ENCODE measurements at places on chromosomes 5 and 9.

DNA sequence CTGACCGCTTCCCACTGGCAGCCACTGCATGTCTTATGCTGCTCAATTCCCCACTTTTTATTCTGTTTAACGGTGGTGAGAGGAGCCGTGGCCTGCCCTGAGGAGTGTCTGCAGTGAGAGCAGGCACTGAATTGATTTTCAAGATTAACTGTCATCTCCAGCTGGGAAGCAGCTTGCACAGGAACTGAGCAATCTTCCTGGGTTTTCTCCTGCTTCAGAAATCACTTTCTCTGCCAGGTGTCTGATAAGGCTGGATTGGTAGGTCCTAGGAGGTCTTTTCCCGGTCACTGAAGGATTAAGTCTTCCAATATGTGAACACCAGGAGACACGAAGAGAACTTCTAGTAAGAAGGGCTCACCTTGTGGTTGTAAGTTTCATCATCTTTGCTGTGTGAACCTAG is 181.1 kb upstream of the RAD23B start:
- DNase-seq = no peak

DNA sequence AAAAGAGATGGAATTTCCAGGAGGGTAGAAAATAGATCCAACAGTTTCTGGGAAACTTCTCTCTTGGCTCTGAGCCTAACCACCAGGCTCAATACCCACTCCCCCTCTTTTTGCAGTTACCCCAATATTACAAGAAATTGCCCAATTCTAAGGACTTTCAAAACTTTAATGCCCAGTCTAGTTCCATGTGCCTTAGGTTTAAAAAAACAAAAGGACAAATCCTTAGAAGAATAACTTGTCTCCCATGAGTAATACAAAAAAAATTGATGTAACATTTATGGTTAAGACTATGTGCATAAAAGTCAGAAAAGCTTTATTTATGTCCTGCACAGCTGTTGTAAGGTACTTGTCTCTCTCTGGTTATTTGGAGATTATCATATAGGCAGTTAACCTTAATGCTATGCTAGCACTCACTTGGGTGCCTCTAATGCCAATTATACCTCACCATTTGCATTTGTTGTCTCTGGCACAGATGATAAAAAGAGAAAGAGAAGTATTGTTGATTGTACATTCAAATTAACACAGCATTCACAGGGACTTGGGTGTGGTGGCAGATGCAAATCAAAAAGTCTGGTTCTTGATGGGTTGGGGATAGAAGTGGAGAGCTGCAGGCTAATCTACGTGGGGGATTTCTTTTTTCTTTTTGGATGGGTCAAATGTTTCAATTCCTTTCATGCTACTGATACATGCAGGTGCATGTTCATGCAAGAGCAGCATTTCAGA is 159.4 kb downstream of the PIK3R1 start:
- DNase-seq = no peak

GRCh38 chr9:83583151-83584014 is 39.6 kb upstream of the IDNK start:
- no peak for DNase-seq

- no peak for DNase-seq
These were observed 64.6 kb downstream of the SH3TC2 start for GRCh38 chr5:148998174-148998797.

DNA sequence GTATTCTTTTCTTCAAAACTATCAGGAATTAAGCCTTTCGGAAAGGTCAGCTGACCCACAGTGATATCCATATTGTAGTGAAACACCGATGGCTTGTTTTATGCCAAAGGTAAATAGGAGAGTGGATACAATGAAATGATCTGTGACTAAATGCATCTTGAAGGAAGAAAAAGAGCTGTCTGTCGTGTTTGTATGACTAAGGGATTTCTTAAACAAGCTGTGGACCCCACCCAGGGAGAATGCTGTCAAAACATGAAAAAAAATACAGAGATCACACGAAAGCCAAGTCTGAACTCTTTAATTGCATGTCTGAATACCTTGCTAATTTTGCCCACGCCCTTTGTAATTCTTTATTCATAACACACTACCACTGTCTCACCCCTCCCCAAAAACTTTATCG is 286.4 kb upstream of the WWC1 start:
- no peak for DNase-seq

GRCh38 chr9:133647765-133648469 is 11.8 kb downstream of the DBH start:
- DNase-seq = no peak

- DNase-seq = no peak
These were observed 21.9 kb downstream of the ABITRAM start for GRCh38 chr9:108956022-108956630.

DNA sequence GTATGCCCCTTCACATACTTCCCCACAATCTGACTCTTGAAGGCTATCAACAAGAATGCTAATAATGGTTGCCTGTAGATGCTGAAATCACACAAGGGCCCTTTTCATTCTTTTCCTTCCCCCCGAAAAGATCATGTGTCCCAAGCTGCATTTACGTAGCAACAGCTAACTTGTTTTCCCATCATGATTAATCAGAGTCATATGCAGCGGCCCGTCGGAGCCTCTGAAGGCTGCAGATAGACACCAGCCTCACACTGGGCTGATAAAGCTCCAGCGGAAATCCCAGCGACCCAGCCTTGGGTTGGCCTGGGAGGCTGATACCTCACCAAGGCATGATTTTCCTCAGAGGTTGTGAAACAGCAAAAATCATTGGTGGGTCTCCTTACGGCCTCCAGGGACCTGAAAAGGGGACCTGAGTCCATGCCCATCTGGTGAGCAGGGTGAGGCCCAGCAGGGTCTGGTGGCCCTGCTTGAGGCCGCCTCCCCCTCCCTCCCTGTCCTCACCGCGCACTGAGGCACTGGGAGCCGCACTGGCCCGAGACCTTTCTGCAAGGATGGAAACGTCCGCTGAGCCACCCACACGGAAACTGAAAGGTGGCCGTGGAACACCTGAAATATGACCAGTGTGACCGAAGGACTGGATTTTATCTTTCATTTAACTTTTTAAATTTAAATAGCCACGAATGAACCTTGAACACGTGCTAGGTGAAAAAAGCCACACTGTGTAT is 114.2 kb upstream of the PHYKPL start:
- no peak for DNase-seq

- no peak for DNase-seq
These were observed 1086.5 kb downstream of the NR2F1-AS1 start for GRCh38 chr5:92494508-92494907.

- DNase-seq = no peak
These were observed 78.4 kb upstream of the IL7R start for GRCh38 chr5:35778259-35778769.

- DNase-seq = no peak
These were observed 337.5 kb downstream of the ZNF608 start for GRCh38 chr5:124408738-124409453.

GRCh38 chr5:73997960-73998359 is 372.0 kb downstream of the ARHGEF28 start:
- no peak for DNase-seq

GRCh38 chr5:177269976-177270375 is 33.5 kb downstream of the RAB24 start:
- no peak for DNase-seq

- no peak for DNase-seq
These were observed at the start of gene PCDHGB1 for GRCh38 chr5:141349917-141350619. TSS of gene PCDHGB1 (plus strand) at chr5:141350099. CDS start at chr5:141350261, 162 bp downstream.

DNA sequence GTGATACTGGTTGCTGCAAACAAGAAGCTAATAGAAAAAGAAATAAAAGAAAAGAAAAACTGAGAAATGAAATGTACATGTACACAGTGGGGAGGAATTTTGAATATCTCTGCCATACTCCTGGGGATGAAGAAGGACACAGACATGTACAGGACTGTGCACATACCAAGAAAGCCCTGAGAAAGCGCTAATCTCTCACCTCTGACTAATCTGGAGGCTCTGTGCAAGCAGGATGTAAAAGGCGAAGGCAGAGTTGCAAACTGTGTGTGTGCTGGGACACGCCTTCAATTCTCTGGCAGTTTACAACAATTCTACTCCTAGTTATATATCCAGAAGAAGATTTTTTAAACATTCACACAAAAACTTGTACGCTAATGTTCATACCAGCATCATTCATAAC is 211.4 kb downstream of the KIAA0825 start:
- no peak for DNase-seq

DNA sequence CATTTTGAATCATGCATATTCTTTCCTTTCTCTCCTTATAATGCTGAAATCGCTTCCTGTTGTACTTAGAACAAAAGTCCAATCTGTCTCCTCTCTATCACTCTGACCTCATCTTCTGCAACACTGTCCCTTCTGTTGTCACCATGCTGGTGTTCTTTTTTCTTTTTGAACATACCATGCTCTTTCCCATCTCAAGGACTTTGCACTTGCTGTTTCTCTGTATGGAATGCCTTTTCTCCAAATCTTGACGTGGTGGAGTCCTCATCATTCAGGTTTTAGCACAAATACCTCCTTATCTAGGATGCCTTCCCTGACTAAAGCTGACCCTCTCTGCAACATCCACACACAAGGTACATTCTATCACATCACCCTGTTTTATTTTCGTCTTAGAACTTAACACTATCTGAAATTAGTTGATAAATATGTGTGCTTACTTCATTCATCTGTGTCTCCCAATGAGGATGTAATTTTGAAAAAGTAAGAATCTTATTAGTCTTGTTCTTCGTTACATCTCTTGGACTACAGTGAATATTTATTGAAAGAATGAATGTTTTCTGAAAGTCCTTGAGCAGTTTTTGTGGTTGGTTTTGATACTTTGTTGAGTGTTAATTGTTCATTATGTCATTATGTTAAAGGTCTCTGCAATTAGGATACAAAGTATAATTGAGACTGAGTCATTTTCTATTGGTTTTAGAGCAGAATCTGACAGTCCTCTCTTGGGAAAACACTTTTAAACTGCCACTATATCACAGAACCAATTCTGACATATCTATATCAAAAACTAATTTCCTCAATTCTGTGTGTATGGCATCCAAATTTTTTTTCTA is 145.3 kb upstream of the RASA1 start:
- no peak for DNase-seq

- no peak for DNase-seq
These were observed 179.5 kb downstream of the RASEF start for GRCh38 chr9:82883436-82883835.

- DNase-seq = no peak
These were observed 18.9 kb upstream of the ANKRD55 start for GRCh38 chr5:56251918-56252553.

- DNase-seq = no peak
These were observed 4.1 kb downstream of the PAEP start for GRCh38 chr9:135565636-135566035.

GRCh38 chr5:157446412-157446935 is 13.5 kb upstream of the NIPAL4 start:
- DNase-seq = no peak

GRCh38 chr5:89255845-89256463 is 373.0 kb upstream of the MEF2C start:
- no peak for DNase-seq

GRCh38 chr9:34203275-34203991 is 24.6 kb downstream of the UBAP1 start:
- no peak for DNase-seq

- DNase-seq = no peak
These were observed 678 bp downstream of the SLC2A6 start for GRCh38 chr9:133477992-133478850.

DNA sequence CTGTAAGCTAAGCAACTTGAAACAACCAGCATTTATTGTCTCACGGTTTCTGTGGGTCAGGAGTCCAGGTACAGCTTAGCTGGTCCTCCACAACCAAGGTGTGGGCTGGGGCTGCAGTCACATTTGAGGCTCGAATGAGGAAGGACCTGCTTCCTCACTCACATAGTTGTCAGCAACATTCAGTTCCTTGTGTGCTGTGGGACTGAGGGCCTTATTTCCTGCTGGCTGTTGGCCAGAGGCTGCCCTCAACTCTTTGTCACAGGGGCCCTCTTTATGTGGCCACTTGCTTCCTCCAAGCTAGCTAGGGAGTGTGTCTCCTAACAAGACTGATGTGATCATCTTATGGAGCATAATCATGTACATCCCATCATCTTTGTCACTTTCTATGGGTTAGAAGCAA is 29.2 kb upstream of the SEMA4D start:
- no peak for DNase-seq

- no peak for DNase-seq
These were observed 28.7 kb downstream of the ISL1 start for GRCh38 chr5:51411921-51412325.

GRCh38 chr9:131722255-131722654 is 17.6 kb downstream of the RAPGEF1 start:
- DNase-seq = no peak

- DNase-seq = no peak
These were observed 3.4 kb downstream of the PCDHGC5 start for GRCh38 chr5:141492168-141492885.

DNA sequence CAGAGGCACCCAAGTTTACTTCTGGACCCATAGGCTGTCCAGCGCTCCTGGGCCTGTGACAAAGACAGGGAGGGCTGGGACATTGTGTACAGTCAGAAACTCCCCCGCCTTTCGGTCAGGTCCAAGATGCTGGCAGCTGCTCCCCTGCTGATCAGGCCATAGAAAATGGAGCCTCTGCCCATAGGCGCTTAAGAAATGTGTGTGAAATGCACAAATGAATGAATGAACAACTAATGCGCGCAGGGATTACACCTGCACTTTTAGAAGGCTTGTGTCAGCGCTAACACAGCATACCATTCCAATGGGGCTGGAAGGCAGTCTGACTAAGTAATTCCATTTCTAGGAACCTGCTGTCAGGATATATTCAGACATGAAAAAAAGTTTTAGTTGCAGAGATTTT is 16.3 kb downstream of the PTPN3 start:
- DNase-seq = no peak

DNA sequence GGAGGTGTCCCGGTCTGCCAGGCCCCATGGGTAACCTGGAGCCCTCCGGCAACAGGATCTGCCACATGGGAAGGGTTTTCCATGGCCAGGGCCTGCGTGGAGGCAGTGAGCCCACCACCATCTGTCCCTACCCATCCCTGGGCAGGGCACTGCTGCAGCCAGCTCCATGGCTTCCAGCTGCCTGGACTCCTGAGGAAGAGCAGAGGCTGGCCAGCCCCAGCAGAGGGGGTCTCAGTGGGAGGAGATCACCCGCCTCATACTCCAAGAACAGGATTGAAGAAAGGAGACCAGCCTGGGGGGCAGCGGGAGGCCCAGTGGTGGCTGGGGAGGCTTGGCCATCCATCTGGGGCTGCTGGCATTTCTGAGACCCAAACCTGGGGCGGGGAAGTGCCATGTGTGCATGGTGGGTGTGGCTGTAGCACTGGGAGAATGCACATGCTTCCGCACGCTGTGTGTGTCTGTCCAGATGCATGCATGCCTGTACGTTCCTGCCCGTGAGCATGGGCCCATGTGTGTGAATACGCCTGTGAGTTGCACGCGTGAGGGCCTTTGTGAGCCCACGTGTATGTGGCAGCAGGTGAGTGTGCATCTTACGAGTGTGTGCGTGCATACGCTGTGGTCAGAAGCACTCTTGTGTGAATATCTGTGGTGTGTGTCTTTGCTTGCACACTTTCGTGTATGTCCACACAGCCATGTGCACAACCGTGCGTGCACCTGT is 78.5 kb downstream of the LMX1B start:
- DNase-seq = no peak

- no peak for DNase-seq
These were observed 48.0 kb upstream of the RGS7BP start for GRCh38 chr5:64457846-64458245.

GRCh38 chr5:74622122-74622521 is 18.4 kb downstream of the ENC1 start:
- no peak for DNase-seq

Data from activated CD8-positive, alpha-beta memory T cell treated with anti-CD3 and anti-CD28 coated beads for 4 hours (primary cell).